Neural crest cell (in vitro differentiated cells): ENCODE measurements at places on chromosomes 13 and 19. TPM values are rescaled to one million over a fixed set of nuclear protein-coding genes. Genes with fewer than 3 reads are reported as not detected.

DNA sequence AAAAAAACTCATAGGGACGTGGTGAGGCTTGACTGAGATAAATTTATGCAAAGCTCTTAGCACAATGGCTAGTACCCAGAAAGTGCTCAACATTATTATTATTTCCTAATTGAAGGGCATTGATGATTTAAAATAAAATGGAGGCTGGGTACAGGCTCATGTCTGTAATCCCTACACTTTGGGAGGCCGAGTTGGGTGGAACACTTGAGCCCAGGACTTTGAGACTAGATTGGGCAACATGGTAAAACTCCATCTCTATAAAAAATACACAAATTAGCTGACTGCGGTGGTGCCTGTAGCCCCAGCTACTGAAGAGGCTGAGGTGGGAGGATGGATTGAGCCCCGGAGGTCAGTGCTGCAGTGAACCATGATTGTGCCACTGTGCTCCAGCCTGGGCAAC is 49.6 kb downstream of the LRCH1 start:
- DNase-seq = no peak

DNA sequence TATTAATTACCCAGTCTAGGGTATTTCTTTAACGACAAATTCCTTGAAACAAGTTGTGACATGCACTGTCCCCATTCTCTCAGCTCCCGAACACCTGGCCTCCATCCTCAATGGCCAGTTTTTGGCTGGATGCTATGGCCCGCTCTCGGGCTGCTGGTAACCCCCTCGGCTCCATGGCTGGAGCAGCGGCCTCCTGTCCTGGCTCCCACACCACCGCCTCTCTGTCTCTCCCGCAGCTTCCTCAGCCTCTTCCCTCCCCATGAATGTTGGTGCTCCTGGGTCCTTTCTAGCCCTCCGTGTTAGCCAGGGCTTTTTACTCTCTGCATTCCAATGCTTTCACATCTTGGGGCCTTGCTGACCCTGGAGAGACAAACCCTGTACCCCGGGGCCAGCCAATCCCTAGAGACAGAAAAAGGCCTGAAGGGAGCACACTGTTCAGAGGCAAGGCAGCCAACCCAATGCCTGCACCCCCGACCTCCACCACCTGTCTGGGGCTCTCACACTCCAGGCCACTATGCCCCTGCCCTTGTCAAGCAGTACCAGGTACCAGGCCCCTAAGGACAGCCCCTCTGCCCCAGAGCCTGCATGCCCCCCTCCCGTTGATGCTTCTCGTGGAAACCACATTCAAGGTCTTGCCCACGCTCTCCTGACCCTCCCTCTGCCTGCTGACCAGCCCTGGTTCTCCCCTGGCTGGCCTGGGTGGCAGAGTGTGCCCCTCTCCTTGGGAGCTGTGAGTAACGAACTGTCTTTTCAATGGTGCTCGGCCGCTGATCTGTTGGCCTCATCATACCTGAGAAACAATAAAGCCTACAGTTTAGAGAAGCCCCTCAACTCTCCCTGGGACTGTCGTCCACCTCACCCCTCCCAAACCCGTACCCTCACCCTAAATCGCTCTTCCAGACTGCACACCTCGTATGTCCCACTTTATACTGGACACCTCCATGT is 86.9 kb upstream of the GPR183 start:
- DNase-seq = no peak

DNA sequence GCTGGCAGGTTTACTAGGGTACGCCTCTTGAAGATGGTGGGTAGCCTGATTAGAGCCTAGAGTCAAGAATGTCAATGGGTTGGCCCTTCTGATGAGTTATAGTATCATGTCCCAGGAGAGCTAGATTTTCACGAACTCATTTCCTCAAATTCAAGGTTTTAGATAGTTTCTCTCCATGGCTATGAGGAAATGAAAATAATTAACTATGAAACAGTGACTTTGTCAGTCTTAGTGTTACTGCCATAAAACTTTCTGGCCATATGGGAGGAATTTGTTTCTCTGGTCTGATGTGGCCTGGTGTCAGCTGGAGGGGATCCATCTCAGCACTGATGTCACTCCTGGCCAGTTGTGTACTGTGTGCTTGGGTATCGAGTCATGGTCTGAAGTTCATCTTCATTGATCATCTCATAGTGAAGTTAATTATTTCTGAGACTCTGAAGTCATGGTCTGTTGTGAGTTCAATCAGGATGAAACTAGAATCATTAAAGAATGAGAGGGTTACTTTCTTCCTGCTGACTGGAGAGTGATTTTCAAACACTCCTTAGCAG is 49.4 kb upstream of the TNFSF11 start:
- no peak for DNase-seq

- no peak for DNase-seq
Observed at GRCh38 chr19:57689750-57690149, 8.0 kb downstream of the ZNF551 start.

DNA sequence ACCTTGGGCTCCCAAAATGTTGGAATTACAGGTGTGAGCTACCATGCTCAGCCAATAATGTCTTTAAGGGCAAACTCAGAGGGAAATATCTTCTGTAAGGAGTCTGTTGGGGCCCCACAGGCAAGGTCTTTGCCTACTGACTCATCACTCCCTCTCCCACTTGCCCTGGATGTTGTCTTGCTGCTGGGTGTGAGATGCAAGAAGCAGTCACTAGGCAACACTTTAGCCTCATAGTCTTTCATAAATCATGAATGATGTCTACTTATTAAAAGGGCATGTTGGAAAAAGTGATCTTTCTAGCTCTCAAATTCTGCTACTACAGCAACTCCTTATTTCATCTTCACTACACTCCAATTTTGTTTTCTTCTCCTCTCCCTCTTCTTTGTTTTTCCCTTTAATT is 34.6 kb upstream of the SLC10A2 start:
- DNase-seq = no peak

- DNase-seq = no peak
Observed at GRCh38 chr19:18464646-18465045, 26.7 kb upstream of the ISYNA1 start.

DNA sequence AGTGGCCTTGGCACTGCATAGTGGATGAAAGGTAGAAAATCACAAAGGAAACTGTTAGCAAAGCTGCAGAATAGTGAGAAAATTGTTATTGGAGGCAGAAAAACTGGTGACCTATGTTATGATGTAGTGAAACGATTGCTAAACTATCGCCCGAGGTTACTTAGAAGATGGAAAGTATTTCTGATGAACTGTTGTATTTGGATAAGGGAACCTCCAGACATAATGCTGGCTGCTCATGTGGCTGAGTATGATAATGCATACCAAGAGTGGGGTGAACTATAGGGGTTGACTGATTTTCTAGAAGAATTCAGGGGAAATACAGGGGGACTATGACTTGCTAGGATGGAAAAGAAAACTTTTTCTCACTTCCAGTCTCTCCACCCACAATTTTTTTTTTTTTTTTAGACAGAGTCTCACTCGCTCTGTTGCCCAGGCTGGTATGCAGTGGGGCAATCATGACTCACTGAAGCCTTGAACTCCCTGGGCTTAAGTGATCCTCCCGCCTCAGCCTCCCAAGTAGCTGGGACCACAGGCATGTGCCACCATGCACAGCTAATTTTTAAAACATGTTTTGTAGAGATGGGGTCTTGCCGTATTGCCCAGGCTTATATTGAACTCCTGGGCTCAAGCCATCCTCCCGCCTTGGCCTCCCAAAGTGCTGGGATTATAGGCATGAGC is 4.4 kb upstream of the EID2 start:
- DNase-seq = no peak

DNA sequence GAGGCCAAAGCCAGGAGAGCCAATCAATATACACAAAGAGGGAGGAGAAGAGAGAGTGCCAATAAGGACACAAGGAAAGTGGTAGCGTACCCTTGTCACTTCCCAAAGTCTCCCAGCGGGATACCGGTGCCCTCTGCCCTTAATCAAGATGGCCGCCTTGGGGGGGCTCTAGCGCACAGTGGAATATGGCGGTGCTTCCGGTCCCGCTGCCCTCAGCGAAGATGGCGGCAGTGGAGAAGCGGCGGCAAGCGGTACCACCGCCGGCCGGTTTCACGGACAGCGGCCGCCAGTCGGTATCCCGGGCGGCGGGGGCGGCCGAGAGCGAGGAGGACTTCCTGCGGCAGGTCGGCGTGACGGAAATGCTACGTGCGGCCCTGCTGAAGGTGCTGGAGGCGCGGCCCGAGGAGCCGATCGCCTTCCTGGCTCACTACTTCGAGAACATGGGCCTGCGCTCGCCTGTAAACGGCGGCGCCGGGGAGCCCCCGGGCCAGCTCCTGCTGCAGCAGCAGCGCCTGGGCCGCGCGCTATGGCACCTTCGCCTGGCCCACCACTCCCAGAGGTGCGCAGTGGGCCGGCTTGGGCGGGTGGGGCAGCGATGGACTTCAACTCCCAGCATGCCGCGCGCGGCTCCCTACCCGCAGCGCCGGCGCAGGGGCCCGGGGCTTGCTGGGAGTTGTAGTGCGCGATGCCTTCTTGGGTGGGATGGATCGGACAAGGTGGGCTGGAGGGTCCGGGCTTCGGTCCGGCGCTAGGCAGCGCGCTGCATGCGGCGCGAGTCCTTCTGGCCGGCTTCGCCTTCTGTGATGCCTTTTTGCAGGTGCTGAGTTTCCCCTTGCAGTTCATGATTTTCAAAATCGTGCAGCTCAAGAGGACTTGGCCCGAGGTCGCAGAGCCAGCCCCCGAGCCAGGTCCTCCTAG is at the start of gene TPGS1:
TPGS1 (plus strand) TSS at position 212 of the 918 bp plus-strand sequence; CDS start at position 222, 10 bp downstream.
- peak; percentile 88 for DNase-seq

DNA sequence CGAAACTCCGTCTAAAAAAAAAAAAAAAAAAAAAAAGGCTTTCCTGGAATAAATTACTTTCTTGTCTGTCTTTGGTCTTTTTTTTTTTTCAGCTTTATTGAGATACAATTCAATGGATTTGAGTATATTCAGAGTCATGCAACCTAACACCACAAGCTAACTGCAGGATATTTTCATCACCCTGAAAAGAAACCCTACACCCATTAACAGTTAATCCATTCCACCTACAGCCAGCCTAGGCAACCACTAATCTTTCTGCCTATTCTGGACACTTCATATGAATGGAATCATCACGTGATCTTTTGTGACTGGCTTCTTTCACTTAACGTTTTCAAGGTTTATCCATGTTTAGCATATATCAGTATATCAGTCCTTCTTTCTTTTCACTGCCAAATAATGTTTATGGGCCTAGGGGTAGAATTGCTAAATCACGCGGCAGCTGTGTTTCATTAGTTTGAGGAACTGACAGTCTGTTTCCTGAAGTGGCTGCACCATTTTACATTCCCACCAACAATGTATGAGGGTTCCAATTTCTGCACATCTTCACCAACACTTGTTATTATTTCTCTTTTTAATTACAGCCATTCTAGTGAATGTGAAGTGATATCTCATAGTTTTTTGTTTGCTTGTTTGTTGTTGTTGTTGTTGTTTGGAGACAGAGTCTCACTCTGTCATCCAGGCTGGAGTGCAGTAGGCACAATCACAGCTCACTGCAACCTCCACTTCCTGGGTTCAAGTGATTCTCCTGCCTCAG is 19.9 kb downstream of the LRFN3 start:
- DNase-seq = no peak

GRCh38 chr19:15114153-15114540 is 6.9 kb downstream of the SYDE1 start:
- no peak for DNase-seq

GRCh38 chr13:106587787-106588186 is 19.9 kb upstream of the ARGLU1 start:
- no peak for DNase-seq

DNA sequence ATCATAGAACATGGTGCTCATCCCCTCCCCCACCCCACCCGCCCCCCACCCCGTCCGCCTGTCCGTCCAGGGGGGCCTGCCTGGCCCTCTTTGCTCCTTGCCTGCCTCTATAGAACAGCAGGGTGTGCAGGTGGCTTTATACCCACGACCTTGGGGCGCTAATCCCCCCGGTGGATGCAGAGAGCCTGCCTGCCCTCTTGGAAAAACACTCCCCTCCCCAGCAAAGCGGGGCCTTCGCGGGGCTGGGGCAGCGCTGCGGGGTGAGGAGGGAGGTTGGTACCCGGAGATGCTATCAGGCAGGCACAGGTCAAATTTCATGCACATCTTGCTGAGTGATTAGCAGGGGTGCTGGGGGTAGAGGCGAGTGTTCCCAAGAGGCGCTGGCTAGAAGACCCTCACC is 21.9 kb downstream of the RFX1 start:
- no peak for DNase-seq

- DNase-seq = no peak
Observed at GRCh38 chr13:49814551-49815270, 22.2 kb upstream of the KPNA3 start.

DNA sequence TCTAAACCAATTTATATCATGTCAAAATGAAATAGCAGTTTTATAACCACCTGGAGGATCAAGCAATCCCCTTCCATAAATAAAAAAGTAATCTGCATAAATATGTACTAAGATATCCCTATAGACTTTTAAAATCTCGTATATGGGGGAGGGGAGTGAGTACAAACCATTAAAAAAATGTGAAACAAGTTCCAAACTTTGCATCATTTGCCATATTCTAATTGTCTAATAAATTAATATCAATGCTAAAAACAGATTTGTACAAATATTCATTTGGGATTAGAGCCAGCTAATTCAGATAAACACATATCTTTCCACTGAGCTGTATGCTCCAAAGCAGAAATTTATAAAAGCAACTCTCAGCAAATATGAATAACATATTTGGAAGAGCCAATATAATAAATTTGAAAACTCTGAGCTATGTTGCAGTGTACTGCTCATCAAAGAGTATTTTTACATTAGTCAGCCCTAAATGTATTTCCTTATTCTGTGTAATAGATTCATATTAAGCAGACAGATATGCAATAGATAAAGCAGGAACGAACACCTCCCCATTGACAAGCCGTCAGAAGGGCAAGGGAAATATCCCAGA is 970.2 kb downstream of the EFNB2 start:
- no peak for DNase-seq

- no peak for DNase-seq
Observed at GRCh38 chr19:1402411-1403070, 1.2 kb upstream of the GAMT start.

GRCh38 chr13:113142876-113143275 is 15.6 kb upstream of the PROZ start:
- DNase-seq = no peak

- DNase-seq = no peak
Observed at GRCh38 chr13:28026508-28026907, 38.0 kb upstream of the URAD start.

The FAM32A gene
- 84.4 and 85.9 TPM in 2 replicates for total RNA-seq

The RFX2 gene
- 17.2 and 19.2 TPM in 2 replicates for total RNA-seq

The ZNF613 gene
- total RNA-seq = 6.3 and 8.7 TPM in 2 replicates

The ZNF574 gene
- 25.6 and 26.0 TPM in 2 replicates for total RNA-seq

The SIGLEC12 gene
- total RNA-seq = not detected in 2 replicates

The ZNF177 gene
- 8.0 and 9.6 TPM in 2 replicates for total RNA-seq

The SYCN gene
- total RNA-seq = not detected in 2 replicates

The BLVRB gene
- total RNA-seq = 3.1 and 3.2 TPM in 2 replicates

The ZNF880 gene
- total RNA-seq = 9.7 and 10.0 TPM in 2 replicates

The SIGLEC14 gene
- total RNA-seq = not detected in 2 replicates
